ENCODE measurements at places on chromosomes 2 and 18.

DNA sequence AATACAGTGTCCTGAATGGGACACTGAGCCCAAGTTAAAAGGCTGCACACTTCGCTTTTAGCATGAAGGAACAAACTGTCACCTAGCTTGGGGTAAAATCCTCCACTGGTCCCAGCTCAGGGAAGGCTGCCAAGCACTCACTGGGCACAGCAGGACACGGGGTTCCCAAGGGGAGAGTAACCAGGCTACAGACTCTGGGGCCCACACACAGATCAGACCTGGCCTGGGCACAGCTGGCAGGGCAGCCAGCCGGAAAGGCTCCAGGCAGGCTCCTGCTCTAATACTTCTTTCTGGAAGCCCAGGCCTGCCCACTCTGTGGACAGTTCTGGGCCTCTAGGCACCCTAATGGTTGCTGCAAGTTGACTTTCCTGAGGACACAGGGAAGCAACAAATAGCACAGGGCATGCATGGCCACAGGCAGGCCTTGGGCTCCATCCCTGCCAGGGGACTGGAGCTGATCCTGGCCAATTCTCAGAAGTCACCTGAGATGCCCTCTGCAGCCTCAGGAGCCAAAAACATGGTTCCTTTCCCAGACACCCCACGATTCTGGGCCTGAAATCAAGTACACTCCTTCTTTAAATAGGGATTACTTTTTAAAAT lies 18.7 kb upstream of the SULT1C3 start:
- no peak for DNase-seq

GRCh38 chr2:73063909-73064875 lies 7.3 kb downstream of the SFXN5 start:
- DNase-seq = no peak

- DNase-seq = no peak
Measured at GRCh38 chr2:112048887-112049286, 6.2 kb upstream of the TMEM87B start.

DNA sequence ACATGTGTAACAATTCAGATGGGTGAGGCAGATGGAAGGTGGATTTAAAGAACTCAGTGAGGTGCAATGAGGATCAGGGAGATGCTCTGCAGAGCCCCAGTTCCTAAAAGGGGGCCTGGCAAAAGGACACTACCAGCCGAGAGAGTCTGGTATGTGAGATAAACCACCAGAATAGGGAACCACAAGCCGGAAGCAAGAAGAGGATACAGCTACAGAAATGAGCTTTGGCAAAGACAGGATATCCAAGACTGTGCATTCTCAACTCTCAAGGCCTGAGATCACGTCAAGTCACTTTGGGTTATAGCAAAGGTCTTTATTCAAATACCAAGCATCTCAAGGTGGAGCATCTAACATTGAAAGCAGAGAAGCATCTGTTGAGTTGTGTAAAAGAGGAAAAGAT lies 293.5 kb downstream of the ARHGAP15 start:
- peak; percentile 42 for DNase-seq

DNA sequence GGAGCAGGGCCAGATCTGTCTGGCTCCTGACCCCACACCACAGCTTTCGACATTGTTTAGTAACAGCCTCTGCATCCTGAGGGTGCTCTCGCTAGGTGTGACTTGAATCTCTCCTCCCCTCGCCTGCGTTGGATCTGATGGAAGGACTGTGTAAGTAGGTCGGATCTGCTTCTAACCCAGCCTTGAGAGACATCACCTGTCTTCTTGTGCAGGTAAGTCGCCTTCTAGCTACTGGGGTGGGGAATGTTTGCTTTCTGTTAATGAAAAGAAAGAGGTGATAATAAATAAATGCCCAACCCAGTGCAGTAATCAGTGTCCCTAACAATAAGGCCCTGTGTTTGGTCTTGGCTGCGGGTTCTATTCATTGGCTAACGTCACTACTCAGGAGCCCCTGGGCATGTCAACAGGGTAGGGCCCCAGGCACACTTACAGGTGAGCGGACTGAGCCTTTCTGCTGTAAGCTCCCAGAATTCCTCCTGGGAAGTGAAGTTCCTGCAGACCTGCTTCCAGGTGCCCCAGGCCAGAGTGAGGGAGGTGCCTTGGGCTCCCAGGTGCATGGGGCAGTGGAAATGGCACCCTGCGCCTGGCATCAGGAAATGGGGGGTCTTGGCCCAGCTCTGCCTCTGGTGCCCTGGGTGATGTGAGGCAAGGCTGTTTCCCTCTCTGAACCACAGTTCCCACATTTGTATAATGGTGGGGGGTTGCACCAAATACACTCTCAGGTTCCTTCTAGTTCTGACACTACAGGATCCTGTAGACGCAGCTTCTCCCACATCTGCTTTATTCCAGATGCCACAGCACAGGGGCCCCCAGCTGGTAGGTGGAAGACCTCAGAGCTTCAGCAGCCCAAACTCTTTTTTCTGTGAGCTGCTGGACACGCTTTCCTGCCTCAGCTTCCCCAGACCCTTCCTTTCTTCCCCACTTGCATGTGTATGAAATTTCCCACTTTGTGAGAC lies 11.2 kb upstream of the FOSL2 start:
- DNase-seq = no peak

- no peak for DNase-seq
Measured at GRCh38 chr2:30990176-30990575, 148.1 kb downstream of the GALNT14 start.

DNA sequence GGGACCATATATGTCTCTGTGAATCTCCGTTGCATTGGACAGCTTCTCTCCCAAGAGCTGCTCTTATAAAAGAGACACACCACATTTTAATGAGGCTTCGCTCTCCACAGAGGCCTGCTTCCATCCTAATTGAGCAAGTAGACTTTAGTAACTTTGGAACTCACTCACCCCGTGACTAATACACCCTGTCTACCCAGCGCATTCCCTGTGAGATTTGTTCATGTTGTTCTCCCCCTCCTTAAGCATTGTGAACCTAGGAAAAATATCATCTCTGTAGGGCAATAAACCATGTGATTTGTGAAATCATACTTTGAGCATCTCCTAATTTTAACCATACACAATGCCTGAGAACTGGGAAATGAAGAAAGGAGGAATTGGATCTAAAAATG lies 56.9 kb downstream of the MCFD2 start:
- DNase-seq = no peak

DNA sequence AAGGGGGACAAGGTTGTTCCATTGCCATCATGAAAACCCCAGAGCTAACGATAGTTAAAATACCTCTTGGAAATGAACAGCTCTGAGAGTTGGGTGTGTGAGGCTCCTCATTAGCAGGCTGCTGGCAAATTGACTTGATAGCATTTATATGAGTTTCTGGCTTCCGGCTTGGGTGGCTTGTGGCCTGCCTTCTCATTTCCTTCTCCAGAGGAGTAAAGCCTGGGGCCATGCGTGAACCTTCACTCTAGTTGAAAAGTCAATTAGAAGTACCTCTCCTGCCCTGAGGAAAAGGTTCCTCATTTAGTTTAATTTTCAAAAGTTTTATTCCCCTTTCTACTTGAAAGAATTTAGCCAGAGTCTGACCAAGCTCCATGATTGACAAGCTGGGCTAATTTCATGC lies 67.1 kb downstream of the MGAT5 start:
- peak; percentile 86 for DNase-seq

GRCh38 chr2:105375001-105375561 lies 23.8 kb downstream of the FHL2 start:
- DNase-seq = no peak

- no peak for DNase-seq
Measured at GRCh38 chr2:156005999-156006712, 326.4 kb downstream of the NR4A2 start.

DNA sequence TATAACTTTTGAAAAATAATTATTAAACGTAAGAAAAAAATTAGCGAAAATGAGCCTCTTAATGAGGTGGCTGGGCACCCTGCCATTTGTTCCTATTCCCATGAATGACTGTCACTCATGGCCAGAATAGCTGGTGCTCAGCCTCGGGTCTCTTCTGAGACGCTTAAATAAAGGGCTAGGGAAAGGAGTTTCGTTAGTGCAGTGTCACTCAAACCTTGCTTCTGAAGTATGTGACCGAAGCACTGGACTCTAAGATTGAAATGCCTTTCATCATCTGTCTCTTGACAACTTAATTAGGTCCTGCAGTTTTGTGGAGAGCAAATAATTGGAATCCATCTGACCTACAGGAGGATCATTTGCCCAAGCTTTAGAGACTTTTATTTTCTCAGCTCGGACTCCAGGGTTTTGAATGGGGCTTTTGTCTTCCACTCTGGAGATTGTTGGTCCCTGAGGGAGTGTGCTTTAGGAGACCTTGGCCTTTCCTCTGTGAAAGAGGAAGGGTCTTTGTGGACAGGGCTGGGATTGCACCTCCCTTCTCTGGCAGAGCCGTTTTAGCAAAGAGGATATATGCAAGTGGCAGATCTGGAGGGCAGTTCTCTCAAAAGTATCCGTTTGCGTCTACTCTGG lies 42.3 kb upstream of the FHOD3 start:
- DNase-seq = no peak
